Esophagus mucosa (tissue), 1 donor: ENCODE measurements at places on chromosomes 5 and 9.
A peak's percentile ranks its signal among the peaks of the same experiment; 100 is the strongest.

GRCh38 chr5:32098291-32098690, 75.8 kb downstream of the GOLPH3 start:
- peak; percentile 35 for ATAC-seq

DNA sequence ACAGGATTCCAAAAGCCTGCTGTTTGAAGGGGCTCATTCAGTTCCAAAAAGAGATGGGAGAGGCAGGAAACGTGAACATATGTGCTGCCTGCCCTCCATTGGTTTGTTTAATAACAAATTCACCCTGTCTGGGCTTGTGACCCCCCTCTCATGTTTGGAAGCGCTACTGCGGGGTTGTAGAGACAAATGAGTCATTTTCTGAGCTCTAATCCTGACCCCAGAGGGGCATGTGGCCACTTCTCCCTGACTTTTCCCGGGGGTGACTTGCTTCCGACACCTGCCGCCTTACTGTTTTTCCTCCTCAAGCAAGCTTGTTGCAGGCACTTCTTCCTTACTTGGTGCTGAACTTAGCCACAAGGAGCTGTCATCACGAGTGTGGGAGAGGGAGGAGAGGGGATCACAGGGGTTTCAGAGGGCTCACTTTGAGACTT, 75.9 kb downstream of the LMNB1 start:
- no peak for ATAC-seq

GRCh38 chr9:93895535-93895934, 59.6 kb downstream of the BARX1 start:
- ATAC-seq: no peak

DNA sequence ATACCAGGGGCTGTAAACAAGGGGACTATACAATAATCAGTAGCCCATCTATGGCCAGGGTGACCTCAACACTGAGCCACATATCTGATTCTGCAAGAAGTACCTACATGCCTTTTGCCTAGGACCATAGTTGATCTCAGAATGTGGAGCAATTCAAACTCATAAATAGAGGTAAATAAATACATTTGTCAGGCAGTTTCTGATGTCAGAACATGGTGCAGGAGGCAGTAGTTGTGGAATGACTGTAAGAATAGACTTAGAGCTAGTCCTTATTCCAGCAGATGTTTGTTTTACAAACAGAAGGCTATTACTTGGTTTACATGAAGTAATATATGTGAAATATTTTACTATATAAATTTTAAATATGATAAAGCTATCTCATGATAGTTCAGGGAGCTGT, 330.7 kb upstream of the DAB2 start:
- ATAC-seq: no peak

DNA sequence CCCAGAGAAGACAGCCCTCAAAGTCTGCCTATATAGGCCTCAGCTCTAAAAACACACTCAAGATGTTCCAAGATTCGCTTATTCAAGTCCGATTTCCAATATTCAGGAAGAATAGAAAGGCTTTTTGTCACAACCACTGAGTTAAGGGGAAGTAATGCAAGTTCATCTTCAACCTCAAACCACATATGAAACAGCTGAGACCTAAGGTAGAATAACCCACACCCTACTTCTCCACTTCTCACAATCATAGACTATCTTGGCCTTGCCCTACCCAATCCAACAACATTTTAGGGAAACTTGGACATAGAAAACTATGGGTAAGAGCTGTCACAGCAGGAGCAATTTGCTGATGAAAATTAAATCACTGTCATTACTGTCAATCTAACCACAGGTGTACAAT, 152.0 kb upstream of the LRRTM2 start:
- ATAC-seq: no peak

DNA sequence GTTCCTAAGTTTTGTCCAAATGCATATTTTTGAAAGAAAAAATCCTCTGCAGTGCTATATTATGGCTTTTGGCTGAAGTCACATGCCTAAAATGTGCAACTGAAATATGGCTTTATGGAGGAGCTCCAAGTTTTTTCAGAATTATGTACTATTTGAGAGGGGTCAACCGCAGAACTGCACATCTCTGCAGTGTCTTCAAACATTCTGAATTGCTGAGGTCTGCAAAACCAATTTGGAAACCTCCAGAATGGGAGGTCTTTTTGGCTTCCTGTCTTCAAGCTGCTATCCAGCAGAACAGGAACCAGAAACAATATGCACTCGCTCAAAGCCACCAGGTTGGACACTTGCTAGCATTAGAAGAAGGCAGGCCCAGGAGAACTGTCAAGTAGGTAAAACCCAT, 376.0 kb upstream of the PAPPA start:
- no peak for ATAC-seq

DNA sequence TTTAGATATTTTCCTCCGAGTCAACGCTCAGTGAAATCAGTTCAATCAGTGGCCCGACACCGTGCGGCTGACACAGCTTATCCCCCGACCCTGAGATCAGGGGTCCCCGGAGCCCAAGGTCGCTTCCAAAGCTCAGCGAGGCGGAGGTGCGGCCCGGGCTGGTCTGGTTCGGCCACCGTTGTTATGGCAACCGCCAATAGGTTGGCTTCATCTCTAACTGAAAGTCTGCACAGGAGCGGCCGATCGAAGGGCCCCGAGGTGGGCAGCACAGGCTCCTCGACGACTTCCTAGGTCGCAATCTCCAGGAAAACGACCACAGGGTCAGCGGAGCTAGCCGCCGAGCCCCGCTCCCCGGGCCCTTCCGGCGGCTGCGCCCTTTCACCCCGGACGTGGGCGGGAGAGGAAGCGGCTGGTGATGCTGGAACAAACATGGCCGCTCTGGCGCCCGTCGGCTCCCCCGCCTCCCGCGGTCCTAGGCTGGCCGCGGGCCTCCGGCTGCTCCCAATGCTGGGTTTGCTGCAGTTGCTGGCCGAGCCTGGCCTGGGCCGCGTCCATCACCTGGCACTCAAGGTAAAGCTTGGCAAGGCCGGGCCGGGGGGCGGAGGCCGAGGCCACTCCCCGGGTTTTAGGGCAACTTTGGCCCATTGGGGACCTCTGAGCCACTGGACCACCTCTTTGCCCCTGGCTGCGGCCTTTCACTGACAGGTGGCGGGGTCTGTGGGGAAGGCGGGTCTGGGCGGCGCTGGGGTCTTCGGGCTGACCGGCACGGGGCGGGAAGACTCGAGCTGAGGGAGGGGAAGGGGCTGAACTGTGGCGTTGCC, at the start of gene GPR107:
GPR107 (plus strand) TSS at position 403 of the 821 bp plus-strand sequence; CDS start at position 430, 27 bp downstream.
- ATAC-seq: peak; percentile 82

GRCh38 chr5:32275396-32275741, 37.4 kb downstream of the MTMR12 start:
- ATAC-seq: no peak

- no peak for ATAC-seq
Observed at GRCh38 chr5:143209881-143210395, 193.5 kb downstream of the NR3C1 start.

DNA sequence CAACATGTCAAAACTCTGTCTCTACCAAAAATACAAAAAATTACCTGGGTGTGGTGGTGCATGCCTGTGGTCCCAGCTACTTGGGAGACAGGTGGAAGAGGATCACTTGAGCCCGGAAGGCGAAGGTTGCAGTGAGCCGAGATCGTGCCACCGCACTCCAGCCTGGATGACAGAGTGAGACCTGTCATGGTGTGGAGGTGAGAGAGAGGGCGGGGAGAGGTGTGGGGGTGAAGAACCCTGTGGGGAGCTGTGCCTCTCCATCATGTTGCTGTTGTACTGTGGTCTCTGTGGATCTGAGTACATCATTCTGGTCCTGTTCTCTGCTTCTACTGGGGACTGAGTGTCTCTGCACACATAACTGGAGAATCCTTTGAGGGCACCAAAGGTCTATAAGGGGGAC, 11.3 kb upstream of the SLC34A1 start:
- ATAC-seq: no peak

GRCh38 chr9:3608011-3608410, 82.2 kb upstream of the RFX3 start:
- ATAC-seq: no peak

DNA sequence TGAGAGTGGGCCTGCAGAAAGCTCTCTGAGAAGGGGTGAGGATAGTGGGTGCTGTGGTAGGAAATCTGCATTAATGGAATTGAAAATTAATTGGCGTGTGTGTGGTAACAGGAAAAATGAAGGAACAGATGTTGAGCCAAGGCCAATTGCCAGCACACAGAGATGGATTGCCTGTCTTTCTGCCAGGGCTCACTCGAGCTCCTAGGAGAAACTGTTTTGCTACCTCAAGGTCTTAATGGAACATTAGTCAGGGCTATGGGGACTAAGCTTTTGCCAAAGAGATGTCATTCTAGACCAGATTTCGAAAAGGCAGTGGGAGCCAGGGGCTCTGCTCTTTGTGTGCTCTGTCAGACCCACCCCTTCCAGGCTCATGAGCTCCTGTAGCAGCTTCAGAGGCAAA, 124.0 kb upstream of the EFNA5 start:
- no peak for ATAC-seq

- ATAC-seq: peak; percentile 92
Observed at GRCh38 chr9:32571969-32572899, 725 bp downstream of the NDUFB6 start.
